ENCODE measurements at places on chromosomes 1 and 21.

GRCh38 chr1:30315185-30315960, 408.0 kb downstream of the MATN1 start:
- no peak for DNase-seq

- no peak for DNase-seq
These were observed 16.6 kb downstream of the HIVEP3 start for GRCh38 chr1:41902159-41902577.

- no peak for DNase-seq
These were observed 99.5 kb upstream of the CD55 start for GRCh38 chr1:207221934-207222351.

GRCh38 chr1:1969953-1970716, 33.5 kb downstream of the CFAP74 start:
- DNase-seq, result no peak
